Endodermal cell (in vitro differentiated cells): ENCODE measurements at places on chromosomes 5 and 9.
A peak's percentile ranks its signal among the peaks of the same experiment; 100 is the strongest.

GRCh38 chr5:31481531-31482165 lies 50.2 kb downstream of the DROSHA start:
- H3K36me3 ChIP-seq: peaks cover 78% of the 10 kb centered on the region
- no peaks in the 10 kb centered on the region for H3K27me3 ChIP-seq
- H3K27ac ChIP-seq: no peak overlapping the region
- no peaks in the 10 kb centered on the region for H3K4me1 ChIP-seq

DNA sequence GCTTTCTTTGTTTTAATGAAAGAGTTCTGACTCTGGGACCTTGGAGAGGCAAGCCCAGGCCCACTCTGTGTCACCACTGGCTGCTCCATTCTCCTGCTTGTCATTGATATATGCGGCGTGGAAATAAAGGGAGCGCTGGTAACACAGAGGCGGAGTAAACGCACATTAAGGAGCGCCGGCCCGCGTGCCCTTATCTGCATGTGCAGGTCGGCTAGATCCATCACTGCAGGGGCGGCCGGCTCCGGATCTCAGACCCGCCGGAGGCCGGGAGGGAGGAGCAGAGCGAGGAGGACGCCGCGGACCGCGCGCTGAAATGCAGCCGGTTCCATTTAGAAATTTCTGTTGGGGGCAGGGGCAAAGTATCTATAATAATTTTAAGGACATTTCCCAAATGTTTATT lies 70.8 kb downstream of the MRPL36 start:
- no peak overlapping the region for H3K27ac ChIP-seq
- peak; percentile 23 for DNase-seq
- no peak overlapping the region for H3K4me3 ChIP-seq
- no peaks in the 10 kb centered on the region for H3K27me3 ChIP-seq

- no peak overlapping the region for H3K4me3 ChIP-seq
- DNase-seq: no peak
- no peaks in the 10 kb centered on the region for H3K27me3 ChIP-seq
Measured at GRCh38 chr9:76342858-76343257, 51.4 kb downstream of the RFK start.

- H3K36me3 ChIP-seq: no peaks in the 10 kb centered on the region
- H3K4me3 ChIP-seq: no peak overlapping the region
- DNase-seq: no peak
- no peaks in the 10 kb centered on the region for H3K4me1 ChIP-seq
Measured at GRCh38 chr5:116876240-116876840, 301.7 kb upstream of the SEMA6A start.

GRCh38 chr9:76598981-76599380 lies 140.0 kb downstream of the GCNT1 start:
- no peaks in the 10 kb centered on the region for H3K36me3 ChIP-seq
- no peak overlapping the region for H3K4me3 ChIP-seq
- H3K4me1 ChIP-seq: peaks cover 9% of the 10 kb centered on the region
- no peaks in the 10 kb centered on the region for H3K27me3 ChIP-seq
- no peak for DNase-seq

GRCh38 chr9:93578844-93579243 lies 2.5 kb downstream of the PHF2 start:
- no peaks in the 10 kb centered on the region for H3K27me3 ChIP-seq
- no peak overlapping the region for H3K27ac ChIP-seq
- no peak overlapping the region for H3K4me3 ChIP-seq
- DNase-seq: peak; percentile 29

GRCh38 chr9:80707120-80707519 lies 982.2 kb downstream of the TLE1 start:
- no peaks in the 10 kb centered on the region for H3K27me3 ChIP-seq
- no peak overlapping the region for H3K27ac ChIP-seq
- DNase-seq: no peak
- no peaks in the 10 kb centered on the region for H3K36me3 ChIP-seq

- no peak for DNase-seq
- no peak overlapping the region for H3K27ac ChIP-seq
- H3K36me3 ChIP-seq: no peaks in the 10 kb centered on the region
- H3K27me3 ChIP-seq: no peaks in the 10 kb centered on the region
- no peak overlapping the region for H3K4me3 ChIP-seq
Measured at GRCh38 chr5:169251333-169252084, 49.4 kb downstream of the SLIT3 start.

DNA sequence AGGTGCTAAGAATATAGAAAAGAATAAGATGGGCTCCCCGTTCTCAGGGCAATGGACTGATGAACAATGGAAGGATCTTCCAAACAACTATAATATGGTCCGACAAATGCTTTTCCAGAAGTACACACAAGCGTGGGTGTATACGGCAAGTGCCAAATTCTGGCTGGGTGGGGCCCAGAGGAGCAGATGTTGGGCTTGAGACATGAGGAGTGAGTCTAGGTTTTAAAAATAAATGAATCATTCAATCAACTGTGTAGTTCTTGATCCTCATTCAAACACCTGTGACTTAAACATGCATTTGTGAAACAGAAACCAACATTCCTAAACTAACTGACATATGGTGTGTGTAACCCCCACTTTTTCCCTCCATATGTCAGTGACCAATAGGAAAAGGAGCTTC lies 47.9 kb downstream of the MFAP3 start:
- peaks cover 47% of the 10 kb centered on the region for H3K4me1 ChIP-seq
- no peak for DNase-seq
- no peak overlapping the region for H3K27ac ChIP-seq
- peak overlapping the region; percentile 47 for H3K4me3 ChIP-seq

GRCh38 chr9:128412120-128412790 lies 8.4 kb upstream of the CERCAM start:
- DNase-seq: peak; percentile 99
- H3K4me3 ChIP-seq: no peak overlapping the region
- no peaks in the 10 kb centered on the region for H3K36me3 ChIP-seq
- H3K27ac ChIP-seq: no peak overlapping the region
- peaks cover 34% of the 10 kb centered on the region for H3K27me3 ChIP-seq
- H3K4me1 ChIP-seq: no peaks in the 10 kb centered on the region

GRCh38 chr5:35899800-35900199 lies 38.6 kb downstream of the CAPSL start:
- DNase-seq: no peak
- no peak overlapping the region for H3K27ac ChIP-seq
- no peak overlapping the region for H3K4me3 ChIP-seq

- no peaks in the 10 kb centered on the region for H3K27me3 ChIP-seq
- no peak overlapping the region for H3K4me3 ChIP-seq
- H3K36me3 ChIP-seq: no peaks in the 10 kb centered on the region
- DNase-seq: no peak
- H3K4me1 ChIP-seq: no peaks in the 10 kb centered on the region
Measured at GRCh38 chr9:92563116-92564100, 27.6 kb upstream of the ECM2 start.

DNA sequence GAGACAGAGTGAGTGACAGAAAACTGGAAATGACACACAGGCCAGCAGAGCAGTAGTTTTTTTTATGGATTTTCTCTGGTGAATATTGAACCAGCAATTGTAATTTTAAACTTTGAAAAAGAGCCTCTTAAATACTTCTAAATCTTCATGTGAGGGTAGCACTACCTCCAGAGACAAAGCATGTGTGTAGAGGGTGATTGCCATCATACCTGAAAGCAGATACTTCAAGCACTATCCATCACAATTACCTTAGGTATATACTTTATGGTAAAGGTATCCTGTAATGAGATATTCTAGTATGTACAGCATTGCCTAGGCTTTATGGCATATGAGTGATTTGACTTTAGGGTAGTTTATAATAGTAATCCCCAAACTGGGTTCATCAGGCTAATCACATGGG lies 3.4 kb upstream of the EBF1 start:
- peaks cover 7% of the 10 kb centered on the region for H3K4me1 ChIP-seq
- H3K27me3 ChIP-seq: peaks cover 95% of the 10 kb centered on the region
- no peak overlapping the region for H3K4me3 ChIP-seq
- no peak overlapping the region for H3K27ac ChIP-seq

GRCh38 chr5:51394609-51395008 lies 11.4 kb downstream of the ISL1 start:
- H3K4me3 ChIP-seq: no peak overlapping the region
- no peaks in the 10 kb centered on the region for H3K36me3 ChIP-seq
- peaks cover 17% of the 10 kb centered on the region for H3K4me1 ChIP-seq
- H3K27me3 ChIP-seq: peaks cover 100% of the 10 kb centered on the region
- H3K27ac ChIP-seq: no peak overlapping the region
- DNase-seq: peak; percentile 49

- H3K36me3 ChIP-seq: no peaks in the 10 kb centered on the region
- no peak overlapping the region for H3K4me3 ChIP-seq
- H3K27me3 ChIP-seq: no peaks in the 10 kb centered on the region
Measured at GRCh38 chr9:121277518-121278295, 9.7 kb downstream of the GSN start.

DNA sequence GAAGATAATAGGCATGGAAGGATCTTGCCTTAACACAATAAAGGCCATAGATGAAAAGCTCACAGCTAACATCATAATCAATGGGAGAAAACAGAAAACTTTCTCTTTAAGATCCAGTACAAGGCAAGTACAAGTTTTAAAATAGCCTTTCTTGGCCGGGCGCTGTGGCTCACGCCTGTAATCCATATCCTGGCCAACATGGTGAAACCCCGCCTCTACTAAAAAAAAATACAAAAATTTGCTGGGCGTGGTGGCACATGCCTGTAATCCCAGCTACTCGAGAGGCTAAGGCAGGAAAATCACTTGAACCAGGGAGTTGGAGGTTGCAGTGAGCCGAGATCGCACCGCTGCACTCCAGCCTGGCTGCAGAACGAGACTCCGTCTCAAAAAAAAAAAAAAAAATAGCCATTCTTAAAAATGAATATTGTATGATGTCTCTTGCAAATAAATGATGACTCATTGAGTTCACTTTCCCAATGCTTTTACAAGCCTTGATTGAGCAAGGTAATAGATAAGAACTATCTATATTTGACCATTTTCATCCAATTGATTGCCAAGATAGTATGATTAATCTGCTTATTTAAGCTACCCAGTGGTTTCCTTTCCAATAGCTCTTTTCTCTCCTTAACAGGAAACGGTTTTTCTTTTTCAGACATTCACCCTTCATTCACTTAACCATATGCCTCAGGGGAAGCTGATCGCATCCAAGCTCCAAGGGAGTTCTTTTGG lies 15.8 kb downstream of the CCDC152 start:
- no peak overlapping the region for H3K4me3 ChIP-seq
- H3K27me3 ChIP-seq: no peaks in the 10 kb centered on the region
- H3K36me3 ChIP-seq: no peaks in the 10 kb centered on the region
- H3K27ac ChIP-seq: no peak overlapping the region

GRCh38 chr9:104772714-104773510 lies 9.0 kb downstream of the NIPSNAP3B start:
- H3K4me1 ChIP-seq: no peaks in the 10 kb centered on the region
- no peaks in the 10 kb centered on the region for H3K36me3 ChIP-seq
- no peak for DNase-seq

DNA sequence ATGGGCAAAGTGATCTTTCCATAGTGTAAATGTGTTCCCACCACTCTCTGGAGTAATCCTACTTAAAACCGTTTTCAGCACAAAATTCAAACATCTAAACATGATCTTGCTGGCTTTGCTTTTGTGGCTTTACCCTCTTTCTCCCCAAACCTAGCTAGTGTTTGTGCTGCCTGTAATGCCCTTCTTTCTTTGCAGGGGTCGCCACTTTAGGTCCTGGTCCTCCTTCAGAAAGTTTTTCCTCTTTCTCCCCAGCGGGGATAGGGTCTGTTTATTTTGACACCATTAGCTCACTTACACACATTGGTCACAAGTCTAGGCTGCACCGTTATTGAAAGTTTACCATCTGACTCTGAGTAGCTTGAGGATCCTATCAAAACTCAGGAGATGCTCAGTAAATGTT lies 736 bp upstream of the HSD17B4 start:
- H3K27me3 ChIP-seq: no peaks in the 10 kb centered on the region
- no peak overlapping the region for H3K27ac ChIP-seq
- no peak for DNase-seq
- H3K36me3 ChIP-seq: peaks cover 4% of the 10 kb centered on the region
- peak overlapping the region; percentile 96 for H3K4me3 ChIP-seq

GRCh38 chr5:9209846-9210492 lies 335.9 kb downstream of the SEMA5A start:
- no peak for DNase-seq
- H3K4me1 ChIP-seq: peaks cover 12% of the 10 kb centered on the region
- H3K27ac ChIP-seq: no peak overlapping the region
- no peaks in the 10 kb centered on the region for H3K27me3 ChIP-seq

DNA sequence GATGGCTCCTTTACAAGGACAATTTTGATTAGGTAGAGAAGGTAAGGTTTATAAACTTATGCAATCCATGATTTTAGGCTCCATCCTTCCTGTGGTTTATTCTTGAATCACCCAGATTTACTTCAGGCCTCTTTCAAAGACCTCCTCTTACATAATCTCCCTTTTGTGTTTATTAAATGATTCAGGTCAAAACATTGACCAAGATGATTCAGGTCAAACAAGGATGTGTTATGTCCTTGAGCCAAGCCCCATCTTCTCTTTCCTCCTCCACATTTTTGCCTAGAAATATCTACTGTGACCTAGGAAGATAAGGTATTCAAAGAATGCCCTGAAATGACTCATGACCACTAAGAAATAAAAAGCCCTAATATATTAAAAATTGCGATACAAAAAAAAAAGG lies 31.8 kb upstream of the TLR4 start:
- no peaks in the 10 kb centered on the region for H3K4me1 ChIP-seq
- H3K27ac ChIP-seq: no peak overlapping the region
- no peaks in the 10 kb centered on the region for H3K36me3 ChIP-seq
- no peaks in the 10 kb centered on the region for H3K27me3 ChIP-seq
- H3K4me3 ChIP-seq: no peak overlapping the region
- no peak for DNase-seq

DNA sequence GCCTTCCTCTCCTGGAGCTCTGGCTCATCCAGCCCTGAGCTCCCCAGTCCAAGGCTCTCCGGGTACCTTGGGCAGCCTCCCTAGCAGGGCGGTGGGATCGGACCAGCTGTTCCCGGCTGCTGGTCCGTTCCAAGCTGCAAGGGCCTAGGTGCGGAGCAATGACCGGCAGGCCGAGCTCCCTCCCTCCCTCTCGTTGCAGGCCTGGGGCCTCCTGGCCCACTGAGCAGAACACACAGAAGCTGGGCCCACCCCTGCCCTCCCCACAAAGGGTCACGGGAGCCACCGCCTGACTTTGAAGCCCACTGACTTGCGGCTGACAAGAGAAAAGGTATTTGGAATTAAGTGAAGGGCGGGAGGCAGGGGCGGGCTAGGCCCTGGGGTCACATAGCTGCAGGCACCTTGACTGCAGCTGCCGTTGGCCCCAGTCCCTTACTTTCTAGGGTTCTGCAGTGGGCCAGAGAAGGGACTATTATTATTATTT lies 104.7 kb upstream of the IER5L start:
- peaks cover 3% of the 10 kb centered on the region for H3K4me1 ChIP-seq

GRCh38 chr5:144433893-144434292 lies 263.2 kb downstream of the KCTD16 start:
- no peaks in the 10 kb centered on the region for H3K27me3 ChIP-seq
- no peak overlapping the region for H3K27ac ChIP-seq
- H3K4me3 ChIP-seq: no peak overlapping the region
- peak; percentile 40 for DNase-seq

DNA sequence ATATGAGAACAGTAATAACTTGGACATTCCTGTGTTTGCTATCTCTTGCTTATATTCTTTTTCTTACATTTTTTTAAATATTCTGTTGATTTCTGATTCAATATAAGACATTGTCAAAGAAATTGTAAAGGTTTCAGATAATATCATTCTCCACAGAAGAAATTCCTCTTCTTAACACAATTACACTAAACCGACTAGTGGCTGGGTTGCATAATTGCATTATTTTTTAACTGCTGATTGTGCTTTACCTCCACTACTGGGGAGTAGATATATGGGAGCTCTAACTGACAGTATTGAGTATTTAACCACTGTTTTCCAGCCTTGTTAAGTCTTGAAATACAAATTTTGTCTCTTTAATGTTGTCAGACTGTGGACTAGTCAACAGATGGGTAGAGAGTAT lies 723.8 kb upstream of the EDIL3 start:
- H3K27ac ChIP-seq: no peak overlapping the region
- no peak for DNase-seq
- no peaks in the 10 kb centered on the region for H3K36me3 ChIP-seq
- H3K27me3 ChIP-seq: no peaks in the 10 kb centered on the region
- H3K4me3 ChIP-seq: no peak overlapping the region
